Astrocyte (in vitro differentiated cells and primary cell): ENCODE measurements at places on chromosomes 12 and 14.

GRCh38 chr12:26032719-26033241 lies 74.3 kb downstream of the RASSF8 start:
- peak; percentile 50 for DNase-seq

GRCh38 chr12:50055831-50056638 lies 1.4 kb upstream of the ASIC1 start:
- DNase-seq: no peak

- no peak for DNase-seq
Observed at GRCh38 chr14:51445001-51445390, 204.9 kb downstream of the TMX1 start.

DNA sequence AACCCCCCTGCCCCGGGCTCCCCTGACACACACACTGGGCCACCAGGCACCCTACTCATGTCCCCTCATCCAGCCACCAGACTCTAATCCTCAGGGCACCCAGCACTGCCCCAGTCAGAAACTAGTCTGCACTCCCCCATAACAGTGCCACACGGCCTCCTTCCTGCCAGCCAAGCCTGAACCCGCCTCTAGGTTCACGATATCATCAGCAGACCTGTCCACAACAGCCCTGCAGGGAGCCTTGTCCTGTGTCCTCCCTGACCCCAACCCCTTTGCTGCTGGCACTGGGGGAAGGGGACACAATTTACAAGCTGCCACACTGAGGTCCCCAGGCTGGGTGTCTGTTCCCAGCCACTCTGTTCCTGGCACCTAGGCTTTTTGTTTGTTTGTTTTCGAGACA lies 33.6 kb downstream of the LTBP2 start:
- no peak for DNase-seq

DNA sequence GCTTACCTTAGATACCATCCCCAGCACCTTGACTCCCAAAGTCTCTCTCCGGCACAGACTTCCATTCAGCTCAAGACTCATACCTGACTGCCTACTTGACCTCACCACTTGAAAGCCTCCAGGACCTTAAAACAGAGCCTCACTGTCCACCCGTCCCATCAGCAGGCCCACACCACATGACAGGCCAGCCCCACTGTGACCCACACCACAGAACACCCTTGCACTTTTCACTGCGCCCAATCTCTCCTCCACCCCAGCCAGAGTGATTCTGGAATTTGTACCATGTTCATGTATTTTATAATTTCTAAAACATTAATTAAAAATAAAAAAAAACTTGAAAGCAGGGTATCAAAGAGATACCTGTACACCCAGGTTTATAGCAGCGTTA lies 28.0 kb upstream of the PLEKHG6 start:
- DNase-seq: no peak

DNA sequence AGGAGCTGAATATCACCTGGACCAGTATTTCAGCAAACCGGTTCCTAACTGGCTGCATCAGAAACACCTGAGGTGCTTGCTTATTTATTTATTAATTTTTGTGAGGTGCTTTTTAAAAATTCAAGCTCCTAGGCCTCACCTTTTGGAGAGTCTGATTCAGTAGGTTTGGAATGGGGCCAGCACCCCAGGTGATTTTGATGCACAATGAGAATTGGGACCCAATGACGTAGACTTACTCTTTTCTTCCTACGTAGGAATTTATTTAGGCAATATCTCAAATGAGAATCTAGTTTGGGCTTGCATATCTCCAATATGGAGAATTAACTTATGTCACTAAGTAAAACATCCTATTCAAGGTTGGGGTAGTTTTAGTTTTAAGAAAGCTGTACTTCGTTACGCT lies 7.3 kb downstream of the YEATS4 start:
- no peak for DNase-seq

GRCh38 chr12:126726481-126727217 lies 1540.3 kb upstream of the TMEM132C start:
- no peak for DNase-seq

GRCh38 chr14:47389535-47389934 lies 285.9 kb downstream of the MDGA2 start:
- DNase-seq: no peak

DNA sequence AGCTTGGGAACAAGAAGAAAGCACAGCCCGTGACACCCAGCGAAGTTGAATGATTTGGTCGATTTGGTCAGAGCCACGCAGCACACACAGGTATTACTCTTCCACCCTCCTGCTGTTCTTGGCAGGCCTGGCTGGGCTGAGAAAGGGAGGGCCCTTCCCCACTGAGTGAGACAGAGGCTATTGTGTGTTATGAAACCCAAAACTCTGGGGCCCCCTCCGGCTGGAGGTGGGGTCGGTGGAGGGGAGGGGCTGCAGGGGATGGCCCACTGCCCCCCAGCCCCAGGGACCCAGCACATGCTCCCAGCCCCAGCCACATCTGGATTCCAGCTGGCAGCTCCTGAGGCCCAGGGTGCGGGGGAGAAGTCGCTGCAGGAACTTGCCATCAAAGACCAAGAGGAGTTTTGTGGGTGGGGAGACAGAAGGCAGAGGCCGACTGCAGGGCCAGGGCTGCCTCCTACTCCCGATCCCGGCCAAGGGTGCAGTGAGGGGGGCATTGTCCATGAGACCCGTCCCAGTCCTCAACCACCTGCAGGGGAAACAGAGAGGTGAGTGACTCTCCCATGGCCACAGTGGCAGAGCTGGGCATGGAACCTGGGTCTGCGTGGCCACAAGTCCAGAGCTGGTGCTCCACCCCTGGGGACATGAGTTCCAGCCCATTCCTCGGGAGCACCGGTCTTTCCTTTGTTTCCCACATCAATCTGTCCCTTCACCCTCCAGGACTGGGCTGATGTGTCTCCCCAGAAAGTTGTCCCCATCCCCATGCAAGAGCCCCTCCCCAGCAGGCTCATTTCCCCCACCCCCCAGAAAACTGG lies 8.7 kb downstream of the TMEM119 start:
- DNase-seq: peak; percentile 47

DNA sequence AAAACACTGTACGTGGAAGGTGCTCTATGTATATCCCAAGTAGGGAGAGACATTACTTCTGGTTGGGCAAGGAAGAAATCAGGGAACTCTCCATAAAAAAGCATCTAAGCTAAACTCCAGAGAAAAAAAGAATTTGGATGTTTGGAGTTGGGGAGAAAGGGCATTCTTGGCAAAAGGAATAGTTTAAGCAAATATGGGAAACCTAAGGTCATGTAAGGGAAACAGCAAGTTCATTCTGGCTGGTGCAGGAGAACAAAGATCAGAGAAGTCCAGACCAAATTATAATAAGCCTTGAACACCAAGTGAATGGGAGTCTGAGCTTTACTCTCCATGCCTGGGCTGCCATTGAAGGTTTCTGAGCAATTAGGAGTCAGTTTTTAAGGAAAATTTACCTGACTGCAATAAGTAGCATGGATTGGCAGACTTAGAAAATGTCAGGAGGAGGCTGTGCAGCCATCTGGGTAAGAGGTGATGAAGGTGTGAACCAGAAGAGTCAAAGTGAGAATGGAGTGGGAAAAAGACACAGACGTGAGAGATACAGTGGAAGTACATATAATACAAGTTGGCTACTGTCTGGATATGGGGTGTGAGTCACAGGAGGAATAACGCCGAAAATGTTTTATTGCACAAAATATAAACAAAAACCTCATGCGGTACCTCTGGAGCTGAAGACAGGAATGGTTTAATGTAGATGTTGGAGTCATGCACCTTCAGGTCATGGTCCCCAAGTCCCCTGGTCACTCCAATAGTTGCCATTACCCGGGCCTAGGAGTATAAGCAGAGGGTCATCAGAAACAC lies 222.6 kb downstream of the MON2 start:
- DNase-seq: peak; percentile 38

GRCh38 chr12:112422531-112422930 lies 3.8 kb downstream of the PTPN11 start:
- no peak for DNase-seq

DNA sequence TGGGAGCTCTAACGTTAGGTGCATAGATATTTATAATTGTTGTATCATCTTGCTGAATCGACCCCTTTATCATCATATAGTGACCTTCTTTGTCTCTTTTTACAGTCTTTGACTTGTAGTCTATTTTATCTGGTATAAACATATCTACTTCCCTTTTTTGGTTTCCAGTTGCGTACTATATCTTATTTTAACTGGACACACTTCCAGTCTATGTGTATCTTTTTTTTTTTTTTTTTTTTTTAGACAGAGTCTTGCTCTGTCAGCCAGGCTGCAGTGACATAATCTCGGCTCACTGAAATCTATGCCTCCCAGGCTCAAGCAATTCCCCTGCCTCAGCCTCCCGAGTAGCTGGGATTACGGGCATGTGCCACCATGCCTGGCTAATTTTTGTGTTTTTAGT lies 41.9 kb upstream of the ZFP36L1 start:
- no peak for DNase-seq

GRCh38 chr12:124675881-124676713 lies 108.7 kb upstream of the NCOR2 start:
- DNase-seq: peak; percentile 69

- DNase-seq: no peak
Observed at GRCh38 chr14:97219431-97220017, 422.3 kb downstream of the VRK1 start.
